ENCODE measurements at places on chromosomes 13 and 19.

GRCh38 chr13:58953638-58954037 is 1210.1 kb downstream of the DIAPH3 start:
- DNase-seq = no peak

DNA sequence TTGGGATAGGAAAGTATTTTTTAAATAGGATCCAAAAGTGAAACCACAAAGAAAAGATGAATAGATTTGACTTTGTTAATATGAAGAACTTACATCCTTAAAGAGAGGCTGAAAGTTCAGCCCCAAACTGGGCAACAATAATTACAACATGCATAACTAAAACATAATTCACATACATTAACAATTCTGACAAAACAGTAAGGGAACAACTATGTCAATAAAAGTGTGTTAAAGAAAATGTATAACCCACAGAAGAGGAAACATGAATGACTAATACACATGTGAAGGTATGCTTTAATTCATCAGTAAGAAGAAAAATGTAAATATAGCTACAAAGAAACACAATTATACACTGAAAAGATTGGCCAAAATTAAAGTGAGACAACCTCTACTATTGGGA is 1597.6 kb upstream of the MIR17HG start:
- DNase-seq = no peak

DNA sequence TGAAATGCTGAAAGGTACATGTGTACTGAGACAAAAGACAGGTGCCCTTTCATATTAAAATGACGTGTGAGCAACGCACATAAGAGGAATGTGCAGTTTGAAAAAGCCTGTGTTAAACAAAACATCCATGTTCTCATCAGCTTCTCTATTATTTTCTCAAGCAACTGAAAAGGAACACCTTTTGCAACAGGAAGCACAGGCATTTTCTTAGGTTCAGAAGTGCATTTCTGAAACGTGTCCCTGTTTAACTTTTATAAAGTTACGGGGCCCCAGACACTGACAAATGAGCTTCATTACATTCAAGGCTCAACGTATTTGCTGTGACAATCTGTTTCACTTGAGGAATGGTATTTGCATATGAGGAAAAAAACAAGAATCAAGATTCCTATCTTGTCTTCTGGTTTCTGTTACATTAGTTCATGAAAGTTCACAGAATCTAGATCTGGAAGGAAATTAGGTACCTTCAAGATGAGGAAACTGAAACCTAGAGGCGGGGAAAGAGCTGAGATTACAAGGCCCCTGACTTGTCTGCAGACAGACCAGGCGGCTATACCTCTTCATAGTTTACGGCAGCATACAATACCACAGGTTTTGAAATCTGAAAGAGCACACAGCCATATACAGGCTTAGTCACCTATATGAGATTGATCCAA is 431.7 kb downstream of the KLF12 start:
- DNase-seq = no peak

DNA sequence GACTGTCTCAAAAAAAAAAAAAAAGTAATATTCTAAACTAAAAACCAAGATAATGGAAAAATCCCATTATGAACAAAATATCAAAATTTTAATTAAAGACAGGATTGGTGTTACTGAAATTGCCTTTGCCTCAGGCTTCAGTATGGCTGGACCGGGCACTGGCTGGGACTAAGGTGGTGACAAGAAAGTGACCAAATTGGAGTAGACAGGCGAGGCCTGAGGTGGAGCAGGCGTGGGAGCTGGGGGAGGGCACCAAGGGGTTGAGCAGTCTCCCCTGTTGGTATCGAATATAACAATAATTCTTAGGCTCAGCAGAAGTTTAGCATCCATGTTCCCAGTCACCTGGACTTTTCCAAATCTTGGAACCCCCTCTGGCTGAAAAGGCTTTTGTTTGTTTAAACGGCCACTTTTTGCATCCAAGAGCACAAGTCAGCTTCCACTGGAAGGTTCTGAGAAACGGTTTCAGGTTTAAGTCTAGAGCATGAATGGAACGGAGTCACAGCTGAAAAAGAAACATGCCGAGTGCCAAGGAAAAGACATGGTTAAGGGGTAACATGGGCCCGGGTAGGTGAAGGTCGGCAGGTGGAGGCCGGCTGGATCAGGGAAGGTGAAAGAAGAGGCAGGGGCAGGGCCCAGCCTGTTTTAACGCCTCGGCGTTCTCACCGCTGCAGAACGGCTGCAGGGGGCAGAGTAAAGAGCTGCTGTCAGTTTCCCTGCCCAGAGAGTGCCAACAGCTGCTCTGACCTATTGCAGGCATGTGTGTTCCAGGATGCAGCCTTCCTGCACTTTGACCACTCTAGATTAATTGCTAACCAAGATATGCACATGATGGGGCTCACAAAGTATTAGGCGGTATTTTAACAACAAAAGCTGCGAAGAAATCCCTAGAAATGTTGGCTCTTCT is 104.4 kb downstream of the TM9SF2 start:
- DNase-seq = no peak

- no peak for DNase-seq
Observed at GRCh38 chr13:40470660-40471059, 195.8 kb downstream of the FOXO1 start.

- DNase-seq = no peak
Observed at GRCh38 chr19:16614941-16615340, 13.1 kb downstream of the MED26 start.

- DNase-seq = no peak
Observed at GRCh38 chr13:43285933-43286597, 262.7 kb downstream of the DNAJC15 start.

- DNase-seq = no peak
Observed at GRCh38 chr13:44160591-44161191, 212.9 kb upstream of the SERP2 start.

DNA sequence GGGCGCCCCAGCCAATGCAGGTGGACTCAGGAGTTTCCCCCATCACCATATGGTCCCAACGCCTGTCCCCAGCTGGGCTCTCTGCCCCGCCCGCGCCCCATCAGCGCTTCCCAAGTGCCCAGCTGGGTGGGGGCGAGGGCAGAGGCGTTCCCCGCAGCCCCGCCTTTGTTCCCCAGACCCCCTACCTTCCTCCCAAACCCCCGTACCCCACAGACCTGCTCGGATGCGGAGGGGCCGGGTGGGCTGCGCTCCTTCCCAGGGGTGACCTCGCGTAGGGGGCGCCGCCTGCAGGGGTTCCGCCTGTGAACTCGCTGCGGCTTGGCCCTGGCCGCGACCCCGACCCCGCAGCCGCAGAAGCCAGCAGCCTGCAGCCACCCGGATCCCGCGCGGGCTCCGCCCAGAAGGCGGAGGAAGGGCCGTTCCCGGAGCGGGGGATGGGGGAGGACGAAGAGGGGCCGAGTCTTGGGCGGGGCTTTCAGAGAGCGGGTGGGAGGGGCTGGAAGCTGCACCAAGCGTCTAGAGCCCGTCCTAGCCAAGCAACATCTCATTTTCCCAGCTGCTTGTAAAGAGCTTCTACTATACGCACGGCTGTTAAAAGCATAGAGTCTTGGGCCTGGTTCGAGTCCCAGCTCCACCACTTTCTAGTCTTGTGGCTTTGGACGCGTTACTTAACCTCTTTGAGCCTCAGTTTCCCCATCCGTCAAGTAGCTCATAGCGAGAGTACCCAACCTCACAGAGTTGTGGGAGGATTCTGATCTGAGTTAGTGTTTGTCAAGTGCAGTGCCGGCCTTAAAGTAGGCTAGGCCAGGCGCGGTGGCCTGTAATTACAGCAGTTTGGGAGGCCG is at the start of gene RAB3D:
Gene RAB3D (minus strand): TSS at position 404 of the 845 bp plus-strand sequence. CDS start 2,258 bp downstream, outside the sequence.
- no peak for DNase-seq

DNA sequence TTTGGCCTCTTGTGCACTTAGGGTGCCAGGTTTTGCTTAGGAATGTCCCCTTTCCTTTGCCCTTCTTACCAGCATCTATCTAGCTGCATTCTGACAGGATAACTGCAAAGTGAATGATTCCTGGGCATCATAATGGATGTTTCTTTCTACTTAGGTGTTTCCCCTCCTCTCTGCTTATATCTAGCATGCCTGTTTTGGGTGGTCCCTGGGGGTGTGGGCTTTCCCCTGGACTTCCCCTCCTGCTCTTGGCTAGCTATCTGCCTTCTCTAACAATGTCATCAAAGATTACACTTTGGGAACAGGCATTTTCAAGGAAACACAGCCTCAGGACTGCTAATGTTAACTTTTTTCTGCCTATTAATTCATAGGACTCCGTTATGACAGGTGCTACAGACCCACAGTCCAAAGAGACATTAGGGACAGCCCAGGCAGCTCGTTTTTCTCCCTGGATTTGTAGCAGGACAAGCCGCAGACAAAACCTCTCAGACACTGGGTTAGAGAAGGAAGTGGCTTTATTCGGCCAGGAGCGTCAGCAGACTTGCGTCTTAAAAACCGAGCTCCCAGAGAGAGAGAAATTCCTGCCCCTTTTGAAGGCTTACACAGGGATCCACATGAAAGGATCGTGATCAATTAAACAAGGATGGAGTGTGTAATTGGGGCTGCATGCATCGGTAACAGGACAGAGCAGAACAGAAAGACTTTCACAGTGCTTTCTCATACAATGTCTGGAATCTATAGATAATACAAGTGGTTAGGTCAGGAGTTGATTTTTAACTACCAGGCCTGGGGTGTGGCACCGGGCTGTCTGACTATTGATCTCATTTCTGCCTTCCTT is 17.3 kb downstream of the ZNF700 start:
- DNase-seq = no peak

- DNase-seq = no peak
Observed at GRCh38 chr19:5002143-5002542, 33.2 kb downstream of the KDM4B start.

DNA sequence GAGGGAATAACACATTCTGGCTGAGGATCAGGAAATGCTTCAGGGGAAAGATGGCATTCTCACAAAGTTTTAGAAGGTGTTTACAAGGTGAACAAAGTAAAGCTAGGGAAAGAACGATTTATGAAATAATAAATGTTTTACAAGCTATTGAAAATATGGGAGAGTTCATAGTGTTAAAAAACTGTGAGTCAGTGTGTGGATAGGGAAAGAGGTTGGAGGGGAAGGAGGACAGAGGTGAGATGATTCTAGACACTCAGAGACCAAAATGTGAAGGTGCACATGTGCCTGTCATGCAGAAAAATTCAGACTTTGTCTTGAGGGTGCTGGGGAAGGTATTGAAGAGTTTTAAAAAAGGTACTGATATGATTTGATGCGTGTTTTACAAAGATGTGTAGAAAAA is 476.1 kb downstream of the TDRD3 start:
- DNase-seq = no peak

- no peak for DNase-seq
Observed at GRCh38 chr13:84739021-84739420, 856.7 kb upstream of the SLITRK1 start.

DNA sequence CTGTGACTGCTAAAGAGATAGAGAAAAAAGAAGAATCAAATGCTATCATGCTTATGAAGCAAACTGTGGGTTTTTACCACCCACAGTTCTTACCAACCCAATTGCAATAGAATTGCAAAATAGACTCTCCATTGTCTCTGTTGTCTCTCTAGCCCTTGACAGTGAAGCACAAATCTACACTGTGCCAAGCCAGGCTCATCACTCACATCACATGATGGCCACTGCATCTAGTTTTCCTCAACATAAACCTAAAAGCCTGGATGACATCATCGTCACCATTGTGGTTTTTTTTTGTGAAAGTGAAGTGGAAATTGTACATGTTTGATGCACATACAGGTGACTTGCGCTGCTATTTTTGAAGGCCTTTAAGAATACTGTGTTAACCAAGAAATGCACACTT is 56.1 kb downstream of the KL start:
- DNase-seq = no peak

GRCh38 chr13:108220041-108220440 is 1.8 kb downstream of the ABHD13 start:
- DNase-seq = no peak

DNA sequence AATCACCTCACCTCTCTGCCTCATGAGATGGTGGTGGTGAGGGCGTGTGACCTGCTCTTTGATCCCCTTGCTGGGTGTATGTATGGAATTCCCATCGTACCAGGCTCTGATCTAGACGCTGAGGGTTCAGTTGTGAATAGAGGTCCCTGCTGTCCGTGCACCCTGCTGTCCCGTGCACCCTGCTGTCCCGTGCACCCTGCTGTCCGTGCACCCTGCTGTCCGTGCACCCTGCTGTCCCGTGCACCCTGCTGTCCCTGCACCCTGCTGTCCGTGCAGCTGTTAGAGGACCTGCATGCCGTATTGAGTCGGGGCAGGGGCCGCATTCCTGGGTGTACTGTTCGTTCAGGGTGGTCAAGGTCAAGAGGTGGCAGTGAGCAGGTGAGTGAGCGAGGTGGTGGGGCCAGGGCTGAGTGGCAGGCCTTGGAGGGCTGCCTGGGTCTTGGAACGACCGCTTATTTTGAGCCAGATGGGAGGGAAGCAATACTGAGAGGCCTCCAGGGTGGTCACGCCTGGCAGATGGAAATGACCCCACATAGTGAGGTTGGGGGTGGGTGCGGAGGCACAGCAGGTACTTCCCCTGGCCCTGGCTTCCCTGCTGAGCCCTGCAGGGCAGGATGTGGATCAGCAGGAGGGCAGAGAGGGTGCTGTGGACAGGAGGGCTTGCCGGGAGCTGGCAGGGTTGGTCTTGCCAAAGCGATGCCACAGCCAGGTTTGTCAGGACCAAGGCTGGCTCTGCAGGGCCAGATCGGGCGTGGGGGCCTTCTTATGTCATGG is 4.6 kb upstream of the EPN1 start:
- DNase-seq = no peak

GRCh38 chr13:109699628-109700071 is 86.7 kb downstream of the IRS2 start:
- no peak for DNase-seq

- no peak for DNase-seq
Observed at GRCh38 chr13:27830010-27830409, 37.7 kb downstream of the GSX1 start.

DNA sequence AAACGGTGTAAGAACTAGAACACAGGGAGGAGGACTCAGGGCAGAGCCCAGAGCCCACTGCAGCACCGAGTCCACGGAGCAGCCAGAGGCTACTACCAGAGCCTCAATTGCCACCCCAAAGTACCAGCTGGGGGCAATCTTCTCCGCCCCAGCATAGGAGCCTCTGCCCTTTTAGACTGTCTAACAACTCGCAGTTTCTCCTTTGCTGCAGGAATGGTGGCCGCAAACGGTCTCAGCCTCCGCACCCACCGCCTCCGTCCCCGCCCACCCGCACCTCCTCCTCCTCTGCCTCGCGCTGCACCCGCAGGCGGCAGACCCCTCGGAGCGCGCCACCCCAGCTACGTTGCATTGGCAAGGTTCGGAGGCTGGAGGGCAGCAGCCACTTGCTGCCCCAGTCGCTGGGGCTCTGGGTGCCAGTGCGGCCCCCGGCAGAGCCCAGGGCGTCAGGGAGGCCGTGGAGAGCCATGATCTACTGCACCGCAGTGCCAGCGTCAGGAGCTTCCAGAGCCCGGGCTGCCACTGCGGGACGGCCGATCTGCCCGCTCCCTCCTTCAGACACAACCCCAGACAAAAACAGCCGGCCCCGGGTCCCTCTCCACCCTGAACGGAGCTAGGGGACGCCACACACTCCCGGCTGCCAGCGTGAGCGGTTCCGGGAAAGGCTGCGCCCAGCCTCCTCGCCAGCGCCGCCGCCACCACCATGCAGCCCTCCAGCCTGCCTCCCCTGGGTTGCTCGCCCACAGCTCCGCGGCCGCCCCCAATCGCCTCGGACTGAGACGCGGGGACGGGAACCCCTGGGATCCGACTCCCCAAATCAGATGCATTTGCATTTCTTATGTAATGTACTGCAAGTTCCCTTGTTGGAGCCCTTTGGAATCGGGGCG is 1.8 kb downstream of the FGF14 start:
- DNase-seq = no peak

- no peak for DNase-seq
Observed at GRCh38 chr13:108223687-108224503, 5.7 kb downstream of the ABHD13 start.
